ENCODE measurements at places on chromosomes 7 and 10. TPM values are rescaled to one million over a fixed set of nuclear protein-coding genes. Genes with fewer than 3 reads are reported as not detected.

Gene FAM25A
- total RNA-seq = not detected

Gene CALML3
- not detected for total RNA-seq

Gene CLIP2
- 28.9 TPM for total RNA-seq

Gene AKR1C1
- total RNA-seq = 48.6 TPM

Gene CALHM3
- not detected for total RNA-seq

Gene CYP17A1
- total RNA-seq = not detected

Gene ARF5
- 313 TPM for total RNA-seq

Gene SEMA3A
- 1.1 TPM for total RNA-seq

Gene FAM200A
- total RNA-seq = 5.2 TPM

Gene CPN1
- not detected for total RNA-seq

Gene NOS3
- total RNA-seq = 5.4 TPM

Gene KIF11
- total RNA-seq = 6.5 TPM

Gene PRF1
- not detected for total RNA-seq

Gene VSTM4
- 3.1 TPM for total RNA-seq

Gene JCAD
- total RNA-seq = 35.2 TPM

Gene CACNB2
- total RNA-seq = not detected

Gene TSPAN33
- total RNA-seq = 0.65 TPM

Gene KIAA1217
- total RNA-seq = 2.2 TPM
